ENCODE measurements at places on chromosomes 11 and 22.

DNA sequence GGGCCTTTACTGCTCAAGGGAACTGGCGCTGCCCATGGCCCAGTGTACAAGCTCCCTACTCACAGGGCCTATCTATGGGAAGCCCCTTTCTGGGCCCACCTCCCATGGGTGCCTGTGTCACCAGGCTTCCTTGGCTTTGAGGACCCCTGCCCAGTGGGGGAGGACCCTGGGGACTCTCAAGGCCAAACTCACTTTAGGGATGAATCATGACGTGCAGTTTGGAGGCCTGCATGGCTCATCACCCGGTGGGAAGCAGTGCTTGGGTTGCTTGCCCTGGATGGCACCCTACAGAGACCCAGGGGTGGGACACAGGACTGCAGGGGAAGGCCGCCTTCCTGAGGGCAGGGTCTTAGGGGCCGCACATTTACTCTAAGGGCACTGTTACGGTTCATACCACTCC is 16.5 kb downstream of the KCTD21 start:
- DNase-seq, result no peak

GRCh38 chr11:71441251-71441650 is 6.9 kb downstream of the DHCR7 start:
- DNase-seq, result no peak

GRCh38 chr11:85665733-85666132 is 804 bp upstream of the CREBZF start:
- no peak for DNase-seq

DNA sequence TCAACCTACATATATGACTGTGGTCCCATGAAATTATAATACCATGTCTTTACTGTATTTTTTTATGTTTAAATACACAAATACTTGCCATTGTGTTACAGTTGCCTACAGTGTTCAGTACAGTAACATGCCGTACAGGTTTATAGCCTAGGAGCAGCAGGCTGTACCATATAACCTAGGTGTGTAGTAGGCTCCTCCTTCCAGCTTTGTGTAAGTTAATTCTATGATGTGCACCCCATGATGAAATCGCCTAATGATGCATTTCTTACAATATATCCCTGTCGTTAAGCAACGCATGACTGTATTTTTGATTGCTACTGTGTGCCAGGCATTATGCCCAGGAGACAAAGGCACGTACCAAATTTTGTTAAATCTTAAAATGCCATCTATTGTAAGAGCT is 163.7 kb downstream of the LDLRAD3 start:
- DNase-seq, result no peak

- no peak for DNase-seq
These were observed 6.3 kb upstream of the MCHR1 start for GRCh38 chr22:40673017-40673416.

DNA sequence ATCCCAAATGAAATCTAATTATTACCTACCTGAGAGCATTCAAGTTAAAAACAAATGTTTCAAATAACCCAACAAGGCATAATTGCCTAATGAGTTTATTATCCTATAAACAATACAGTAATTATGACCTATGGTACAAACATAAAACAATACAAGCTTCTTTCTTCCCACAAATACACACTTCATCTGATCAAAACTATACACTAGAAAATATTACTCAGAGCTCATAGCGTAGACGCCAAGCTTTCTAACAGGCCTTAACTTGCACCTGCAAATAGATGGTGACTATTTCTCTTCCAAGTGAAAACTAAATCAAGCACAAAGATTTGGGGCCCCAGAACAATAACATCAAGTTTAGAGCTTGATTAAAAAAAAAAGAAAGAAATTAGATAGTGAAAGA is 78.1 kb downstream of the SOX6 start:
- no peak for DNase-seq

DNA sequence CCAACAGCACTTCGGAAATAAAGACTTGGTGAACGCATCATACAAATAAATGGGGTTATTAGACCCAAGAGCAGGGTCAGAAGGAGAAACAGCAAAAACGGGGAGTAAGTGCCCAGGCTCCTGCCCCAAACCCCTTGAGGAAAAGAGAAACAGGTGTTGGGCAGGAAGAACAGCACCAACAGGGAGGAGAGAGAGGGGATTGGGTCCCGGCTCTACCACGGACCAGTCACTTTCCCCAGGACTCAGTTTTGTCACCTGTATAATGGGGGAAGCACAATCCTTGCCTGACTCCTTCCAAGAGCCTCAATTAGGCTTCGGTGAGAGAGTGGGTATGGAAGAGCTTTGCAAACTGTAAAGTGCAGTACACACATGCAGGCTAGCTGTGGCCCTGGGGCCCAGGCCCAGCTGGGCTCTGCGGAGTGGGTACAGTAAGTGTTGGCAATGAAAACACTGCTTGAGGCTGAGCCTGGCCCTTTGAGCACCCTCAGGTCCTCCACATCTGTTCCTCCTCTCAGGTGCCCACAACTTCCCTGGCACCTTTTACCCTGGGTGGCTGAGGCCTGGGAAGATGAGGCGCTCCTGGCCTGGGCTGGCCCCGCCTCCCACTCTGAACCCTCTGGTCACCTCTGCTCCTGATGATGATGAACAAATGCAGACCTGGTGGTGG is 8.9 kb downstream of the SLC29A2 start:
- no peak for DNase-seq

DNA sequence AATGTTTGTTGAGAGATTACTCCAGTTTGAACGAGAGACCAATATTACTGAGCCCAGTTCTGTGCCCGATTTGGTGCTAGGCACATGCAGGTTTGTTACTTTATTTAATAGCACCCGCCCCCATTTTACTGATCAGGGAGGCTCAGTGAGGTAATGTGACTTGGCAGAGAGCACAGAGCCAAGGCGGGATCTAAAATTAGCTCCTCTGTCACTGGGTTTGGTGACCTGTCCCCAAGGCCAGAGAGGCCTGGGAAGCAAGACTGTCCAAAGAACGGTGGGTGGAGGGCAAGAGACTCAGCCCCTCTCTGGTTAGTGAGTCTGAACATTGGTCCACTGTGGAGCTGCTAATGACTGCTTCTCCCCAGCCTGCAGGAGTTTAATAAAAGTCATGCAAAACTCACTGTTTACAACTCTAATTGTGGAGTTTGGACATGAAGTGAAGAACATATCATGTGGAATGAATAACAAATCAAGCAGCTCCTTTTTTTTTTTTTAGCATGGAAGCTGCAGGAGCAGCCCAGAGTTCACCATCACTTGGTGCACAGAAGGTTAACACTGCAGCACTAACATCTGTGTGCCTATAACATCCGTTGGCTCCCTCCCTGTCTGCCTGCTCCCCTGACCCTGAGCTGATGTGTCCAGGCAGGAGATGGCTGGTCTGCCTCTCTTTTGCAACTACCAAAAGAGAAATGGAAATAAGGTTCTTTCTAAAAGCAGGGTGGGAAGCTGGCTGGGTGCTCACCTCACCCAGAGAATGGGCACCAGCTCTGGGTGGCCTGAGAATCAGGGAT is 39.0 kb downstream of the CSNK2A3 start:
- DNase-seq, result no peak

DNA sequence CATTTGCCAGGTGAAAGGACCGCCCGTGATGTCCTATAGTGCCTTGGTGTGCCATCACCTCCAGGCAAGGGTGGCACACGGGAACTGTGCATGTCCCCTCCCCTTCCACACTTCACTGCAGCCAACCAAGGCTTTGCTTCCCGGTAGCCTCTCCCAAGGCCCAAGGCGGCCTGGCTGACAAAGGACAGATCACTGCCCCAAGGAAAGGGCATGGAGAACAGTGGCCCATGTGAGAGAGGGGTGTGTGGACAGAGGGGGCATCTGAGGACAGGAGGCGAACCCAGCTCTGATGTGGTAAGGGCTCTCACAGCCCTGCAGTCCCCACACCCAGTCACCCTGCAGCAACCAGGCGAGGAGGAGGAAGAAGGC is 50.4 kb downstream of the RPUSD4 start:
- DNase-seq, result no peak

GRCh38 chr11:95764267-95764898 is 25.2 kb downstream of the FAM76B start:
- DNase-seq, result peak; percentile 57

GRCh38 chr22:19501897-19502447 is 22.2 kb downstream of the CLDN5 start:
- DNase-seq, result no peak

GRCh38 chr22:46297151-46297812 is 612 bp downstream of the GTSE1 start:
- peak; percentile 29 for DNase-seq

GRCh38 chr22:47940211-47940610 is 1177.8 kb downstream of the TBC1D22A start:
- DNase-seq, result no peak

- DNase-seq, result no peak
These were observed 47.4 kb upstream of the TP53I11 start for GRCh38 chr11:44998051-44998450.

GRCh38 chr22:45248832-45249561 is 8.3 kb upstream of the KIAA0930 start:
- no peak for DNase-seq

DNA sequence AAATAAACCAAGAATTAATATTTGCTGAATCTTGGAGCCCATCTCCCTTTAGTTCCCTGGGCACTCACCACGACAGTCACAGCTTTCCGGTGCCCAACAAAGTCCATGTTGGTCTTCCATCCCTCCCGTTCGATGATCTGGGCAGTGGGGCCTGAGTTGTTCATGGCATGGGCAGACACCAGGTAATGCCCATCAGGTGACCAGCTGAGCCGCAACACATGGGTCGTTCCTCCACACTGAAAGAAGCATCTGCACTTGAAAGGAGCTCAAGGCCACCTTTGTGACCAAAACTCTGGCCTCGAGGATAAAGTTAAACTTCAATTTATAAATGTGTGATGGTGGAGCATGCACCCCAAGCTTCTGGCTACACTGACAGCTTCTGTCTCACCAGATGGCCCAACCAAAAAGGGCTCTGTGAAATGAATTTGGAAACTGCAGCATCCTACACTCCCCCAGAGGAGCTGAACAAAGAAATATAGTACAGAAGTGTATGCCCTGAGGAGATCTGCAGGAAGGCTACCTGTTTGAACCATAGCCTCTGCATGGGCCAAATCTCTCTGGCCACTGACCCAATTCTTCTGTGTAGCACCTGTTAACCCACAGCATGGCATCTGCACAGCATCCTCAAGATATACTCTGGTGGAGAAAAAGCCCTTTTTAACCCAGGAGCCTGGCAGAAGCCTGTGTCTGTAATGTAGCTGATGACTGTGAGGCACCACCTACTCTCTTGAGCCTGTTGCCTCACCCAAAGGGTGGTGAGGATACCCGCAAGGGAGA is 37.1 kb downstream of the HIRA start:
- DNase-seq, result no peak

DNA sequence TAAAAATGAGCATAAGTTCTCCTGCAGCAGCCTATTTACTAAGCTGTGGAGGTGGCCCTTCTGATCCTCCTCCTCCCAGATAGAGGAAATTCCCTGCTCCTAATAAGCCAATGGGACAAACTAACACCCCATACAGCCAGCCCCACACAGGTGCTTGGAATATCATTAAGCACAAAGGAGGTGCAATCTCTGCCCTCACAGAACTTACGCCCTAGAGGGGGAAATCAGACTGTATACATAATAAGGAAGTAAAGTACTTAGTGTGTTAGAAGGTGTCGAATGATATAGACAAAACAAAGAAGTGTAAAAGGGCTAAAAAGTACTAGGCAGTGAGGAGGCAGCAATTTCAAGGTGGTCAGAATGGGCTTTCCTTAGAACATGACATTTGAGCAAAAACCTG is 5.8 kb downstream of the MS4A12 start:
- no peak for DNase-seq

GRCh38 chr11:86292912-86293616 is 9.0 kb upstream of the HIKESHI start:
- DNase-seq, result no peak

GRCh38 chr11:88098289-88098688 is 77.0 kb downstream of the RAB38 start:
- no peak for DNase-seq

GRCh38 chr22:20509344-20510047 is 2.1 kb downstream of the MED15 start:
- no peak for DNase-seq

- no peak for DNase-seq
These were observed 6.2 kb downstream of the SMTNL1 start for GRCh38 chr11:57543593-57543992.

DNA sequence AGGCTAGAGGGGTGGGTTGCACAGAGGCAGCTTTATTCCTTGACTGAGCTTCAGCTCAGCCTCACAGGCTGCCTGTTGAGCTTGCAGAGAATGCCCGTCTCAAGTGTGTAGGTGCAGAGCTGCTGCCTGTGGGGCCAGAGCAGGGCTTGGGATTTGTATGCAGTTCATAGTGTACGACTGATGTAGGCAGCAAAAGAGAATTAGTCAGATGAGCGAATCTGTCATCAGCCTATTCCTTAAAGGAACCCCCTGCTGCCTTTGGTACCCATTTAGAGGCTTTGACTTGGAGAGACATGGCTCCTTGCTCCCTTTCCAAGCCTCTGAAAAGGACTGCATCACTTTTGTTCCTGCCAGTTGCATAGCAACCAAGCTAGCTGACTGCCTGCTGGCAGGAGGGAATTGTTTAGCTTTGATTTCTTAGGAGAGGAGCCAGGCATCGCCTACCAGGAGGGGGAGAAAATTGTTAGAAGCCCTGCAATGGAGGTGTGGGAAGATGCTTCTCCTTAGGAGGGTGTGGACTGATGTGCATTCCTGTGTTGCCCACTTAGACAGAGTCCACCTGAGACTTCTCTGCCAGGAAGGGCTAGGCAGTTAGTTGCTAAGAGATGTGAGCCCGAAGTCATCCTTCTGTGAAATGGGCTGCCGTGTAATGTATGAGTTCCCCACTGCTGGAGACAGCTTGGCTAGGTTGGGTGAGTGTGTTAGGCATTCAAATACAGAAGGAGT is 10.9 kb downstream of the ACO2 start:
- DNase-seq, result no peak

DNA sequence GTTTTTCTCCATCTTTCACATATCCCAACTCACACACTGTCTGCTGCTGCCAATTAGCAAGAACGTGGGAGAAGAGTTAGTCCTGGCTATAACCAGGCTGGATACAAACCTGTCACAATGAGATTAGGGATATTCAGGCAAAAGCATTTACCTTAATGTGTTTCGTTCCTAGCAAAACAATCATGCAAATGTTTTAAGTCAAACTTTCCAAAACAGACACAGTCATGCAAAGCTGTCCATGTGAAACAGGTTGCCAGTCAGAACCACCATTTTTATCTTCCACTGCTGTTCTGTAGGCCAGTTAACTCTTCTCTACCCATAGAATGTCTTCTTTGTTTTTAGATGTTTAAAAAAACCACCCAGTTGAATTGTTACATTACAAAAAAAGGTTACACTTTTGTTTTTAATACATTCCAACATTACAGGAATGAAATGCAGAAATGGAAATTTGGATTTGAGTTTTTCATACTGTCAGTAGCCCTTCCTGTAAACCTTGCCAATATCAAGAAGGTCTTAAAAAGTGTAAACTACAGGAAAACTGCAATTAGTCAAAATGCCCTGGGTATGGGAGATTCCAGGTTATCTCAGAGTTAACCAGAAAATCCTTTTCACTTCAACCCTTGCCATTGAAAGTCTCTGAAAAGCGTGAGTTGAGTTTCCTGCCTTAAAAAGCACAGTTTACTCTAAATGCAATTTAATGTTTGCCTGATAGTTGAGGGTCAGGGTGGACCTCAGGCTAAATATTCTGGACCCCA is 34.2 kb upstream of the LDLRAD3 start:
- DNase-seq, result no peak
